H7 (cell line): ENCODE measurements at places on chromosomes 1 and 21. TPM values are rescaled to one million over a fixed set of nuclear protein-coding genes. Genes with fewer than 3 reads are reported as not detected.

- DNase-seq = no peak
Observed at GRCh38 chr1:169100208-169100607, 6.3 kb upstream of the ATP1B1 start.

DNA sequence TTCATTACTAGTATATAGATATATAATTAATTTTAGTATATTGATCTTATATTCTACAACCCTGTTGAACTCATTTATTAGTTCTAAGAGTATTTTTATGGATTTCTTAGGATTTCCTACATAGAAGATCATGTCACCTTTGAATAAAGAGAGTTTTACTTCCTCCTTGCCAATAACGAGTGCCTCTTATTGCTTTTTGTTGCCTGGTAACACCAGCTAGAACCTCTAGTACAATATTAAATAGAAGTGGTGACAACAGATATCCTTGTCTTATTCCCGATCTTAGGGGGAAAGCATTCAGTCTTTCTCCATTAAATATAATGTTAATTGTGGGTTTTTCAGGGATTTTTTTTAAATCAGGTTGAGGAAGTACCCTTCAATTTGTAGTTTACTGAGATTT is 40.8 kb downstream of the WNT2B start:
- no peak for DNase-seq

- DNase-seq = no peak
Observed at GRCh38 chr1:52916241-52916975, 5.1 kb downstream of the ECHDC2 start.

DNA sequence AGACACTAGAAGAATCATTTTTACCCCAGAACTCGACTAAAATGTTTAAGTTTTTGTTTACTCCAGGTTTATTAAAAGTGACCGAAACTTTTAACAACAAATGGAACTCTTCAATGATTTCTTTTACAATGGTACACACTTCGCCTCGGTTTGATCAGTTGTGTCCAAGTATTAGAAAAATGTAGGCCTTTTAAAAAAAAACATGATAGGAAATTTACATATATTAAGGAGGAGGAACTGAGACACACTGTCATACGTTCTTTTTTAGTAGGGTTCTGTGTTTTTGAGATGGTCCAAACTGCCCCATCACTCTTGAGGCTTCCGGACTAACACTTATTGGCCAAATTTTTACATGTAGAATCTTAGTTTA is 1.3 kb downstream of the PRDM2 start:
- no peak for DNase-seq

GRCh38 chr21:44547656-44548331 is 3.5 kb downstream of the KRTAP10-2 start:
- DNase-seq = peak; percentile 43

- no peak for DNase-seq
Observed at GRCh38 chr1:42427240-42427639, 28.6 kb downstream of the ZMYND12 start.

DNA sequence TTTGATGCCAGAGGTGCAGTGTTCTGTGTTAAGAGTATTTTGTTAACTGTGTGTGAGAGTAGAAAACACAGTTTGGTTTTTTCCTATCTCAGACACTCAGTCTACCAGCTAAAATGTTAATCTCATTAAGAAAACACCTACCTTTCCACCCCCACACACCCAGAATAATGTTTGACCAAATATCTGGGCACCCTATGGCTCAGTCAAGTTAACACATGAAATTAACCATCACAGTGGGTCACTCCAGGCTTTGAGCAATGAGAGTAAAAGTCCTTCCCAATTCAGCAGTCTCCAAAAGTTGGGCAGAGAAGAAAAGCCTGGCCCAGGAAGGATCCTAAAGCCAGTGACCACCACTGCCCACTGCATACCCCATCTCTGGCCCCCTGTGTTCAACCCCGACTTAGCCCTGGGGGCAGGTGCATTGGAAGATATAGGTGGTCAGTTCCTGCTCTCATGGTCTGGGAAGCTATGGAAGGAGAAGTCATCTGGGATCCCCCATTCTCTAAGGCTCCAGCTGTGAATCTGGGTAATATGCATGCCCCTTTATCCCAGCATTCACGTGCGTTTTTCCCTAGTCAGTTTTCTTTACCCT is 50.2 kb upstream of the CSF3R start:
- DNase-seq = no peak

The RORC gene
- 0.18 and 0.42 TPM in 2 replicates for total RNA-seq

The OR2G6 gene
- total RNA-seq = not detected in 2 replicates

The ARHGAP29 gene
- 5.4 and 5.6 TPM in 2 replicates for total RNA-seq

The OPRD1 gene
- 0.52 and 0.81 TPM in 2 replicates for total RNA-seq

DNA sequence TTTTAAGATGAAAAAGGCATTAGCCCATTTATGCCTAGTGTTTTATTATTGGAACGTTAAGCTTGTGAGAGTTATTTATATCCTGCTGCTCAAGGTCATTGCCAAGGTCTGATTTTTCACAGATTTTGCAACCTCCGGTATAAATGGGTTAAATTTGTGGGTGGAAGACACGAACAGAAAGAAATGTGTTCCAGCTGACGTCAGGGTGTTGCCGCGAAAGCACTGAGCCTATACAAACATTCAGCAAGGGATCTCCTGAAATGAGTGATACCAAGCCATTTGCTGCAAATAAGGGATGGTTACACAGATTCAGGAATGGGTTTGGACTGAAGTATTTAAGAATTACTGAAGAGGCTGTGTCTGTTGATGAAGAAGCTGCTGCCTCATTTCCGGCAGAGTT is 32.2 kb downstream of the TMED5 start:
- no peak for DNase-seq

DNA sequence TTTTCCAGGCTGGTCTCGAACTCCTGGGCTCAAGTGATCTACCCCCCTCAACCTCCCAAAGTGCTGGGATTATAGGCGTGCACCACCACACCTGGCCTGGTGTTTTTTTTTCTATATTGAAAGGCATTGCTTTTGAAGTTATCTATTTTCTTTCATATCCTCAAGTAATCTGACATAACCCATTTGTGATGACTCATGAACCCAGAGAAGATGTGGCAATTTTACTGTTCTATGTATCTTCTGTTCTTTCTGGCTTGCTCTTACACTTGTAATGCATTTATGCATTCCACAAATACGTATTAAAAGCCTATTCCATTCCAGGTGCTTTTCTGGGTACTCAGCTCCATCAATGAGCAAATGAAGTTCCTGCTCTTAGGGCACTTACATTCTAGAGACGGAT is 29.9 kb upstream of the ERRFI1 start:
- DNase-seq = no peak

DNA sequence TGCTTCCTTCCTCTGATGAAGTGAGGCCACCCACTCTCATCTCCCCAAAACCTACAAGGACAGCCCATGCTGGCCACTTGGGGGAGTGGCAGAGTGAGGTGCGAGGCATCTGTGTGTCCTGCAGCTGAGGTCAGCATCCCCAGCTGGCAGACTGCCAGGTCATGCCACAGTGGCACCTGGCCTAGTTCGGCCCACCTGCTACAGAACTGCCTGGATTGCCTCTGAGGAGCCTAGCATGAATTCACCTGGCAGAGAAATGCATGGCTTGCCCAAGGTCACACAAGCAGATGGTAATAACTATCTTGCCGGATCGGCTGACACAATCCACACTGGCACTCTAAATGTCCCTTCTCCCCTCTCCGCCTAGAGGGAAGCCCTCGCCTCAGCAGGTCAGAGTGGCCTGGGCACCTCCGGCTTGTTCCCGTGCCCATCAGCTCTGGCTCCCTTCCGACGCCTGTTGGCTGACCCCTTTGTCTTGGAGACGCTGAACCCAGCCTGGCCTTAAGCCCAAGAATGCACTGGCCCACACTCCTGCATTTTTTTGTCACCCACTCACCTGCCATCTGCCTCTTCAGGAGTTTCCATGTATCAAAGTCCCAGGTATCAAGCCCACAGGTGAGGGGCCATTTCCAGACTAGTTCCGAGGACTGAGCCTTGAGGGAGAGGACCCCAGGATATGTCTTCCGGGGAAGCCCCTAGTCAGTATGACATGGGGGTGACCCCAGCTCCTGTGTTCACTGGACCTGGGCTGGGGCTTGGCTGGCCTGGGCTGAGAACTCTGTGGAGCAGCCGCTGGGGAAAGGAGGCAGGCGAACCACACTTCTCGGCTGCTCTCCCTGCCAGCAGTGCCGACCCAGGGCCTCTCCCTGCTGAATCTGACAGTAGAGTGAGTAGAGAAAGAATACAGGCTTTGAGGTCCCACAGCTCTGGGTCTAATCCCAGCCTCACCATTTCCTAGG is 21.7 kb downstream of the ECE1 start:
- DNase-seq = no peak

DNA sequence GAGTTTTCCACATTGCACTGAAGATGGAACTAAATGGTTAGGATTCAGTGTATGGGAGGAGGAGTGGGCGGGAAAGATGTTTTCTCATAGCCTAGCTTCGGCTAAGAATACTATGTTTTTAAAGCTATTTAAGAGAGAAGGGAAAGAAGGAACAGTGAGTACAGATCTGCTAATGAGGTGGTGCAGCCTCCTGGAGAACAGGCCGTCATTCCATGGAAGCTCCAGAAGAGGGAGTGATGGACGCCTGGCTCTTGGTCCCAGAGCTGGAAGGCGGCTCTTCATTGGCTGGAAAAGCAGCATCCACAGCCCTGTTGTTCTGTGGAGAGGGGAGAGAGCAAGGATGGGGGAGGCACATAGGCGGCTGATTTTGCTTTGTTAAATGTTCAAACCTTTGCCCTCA is 6.9 kb downstream of the CAMK1G start:
- peak; percentile 69 for DNase-seq

The RGS13 gene
- total RNA-seq = not detected in 2 replicates

GRCh38 chr1:221834698-221835513 is 93.0 kb upstream of the DUSP10 start:
- peak; percentile 3 for DNase-seq

The PODN gene
- total RNA-seq = not detected in 2 replicates

- no peak for DNase-seq
Observed at GRCh38 chr1:196376630-196377328, 231.5 kb downstream of the KCNT2 start.

GRCh38 chr1:94011709-94012595 is 102.7 kb upstream of the GCLM start:
- DNase-seq = peak; percentile 57

- DNase-seq = peak; percentile 86
Observed at GRCh38 chr1:228236744-228237143, 28.9 kb downstream of the OBSCN start.

DNA sequence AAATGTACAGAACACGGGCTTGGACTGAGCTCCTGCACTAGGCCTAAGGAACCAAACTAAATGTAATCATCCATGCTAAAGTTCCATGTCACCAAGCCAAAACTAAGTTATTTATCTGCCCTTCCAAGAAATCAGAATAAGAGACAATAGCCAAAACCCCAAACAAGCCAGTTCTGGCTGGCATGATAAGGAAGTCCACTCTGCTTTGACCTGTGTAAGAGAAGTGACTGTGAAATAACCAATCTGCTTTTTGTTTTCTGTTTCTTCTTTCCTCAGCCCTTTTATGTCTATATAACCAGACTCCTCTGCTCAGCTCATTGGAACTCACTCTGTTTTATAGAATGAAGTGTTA is 15.1 kb downstream of the PLPPR5 start:
- no peak for DNase-seq

DNA sequence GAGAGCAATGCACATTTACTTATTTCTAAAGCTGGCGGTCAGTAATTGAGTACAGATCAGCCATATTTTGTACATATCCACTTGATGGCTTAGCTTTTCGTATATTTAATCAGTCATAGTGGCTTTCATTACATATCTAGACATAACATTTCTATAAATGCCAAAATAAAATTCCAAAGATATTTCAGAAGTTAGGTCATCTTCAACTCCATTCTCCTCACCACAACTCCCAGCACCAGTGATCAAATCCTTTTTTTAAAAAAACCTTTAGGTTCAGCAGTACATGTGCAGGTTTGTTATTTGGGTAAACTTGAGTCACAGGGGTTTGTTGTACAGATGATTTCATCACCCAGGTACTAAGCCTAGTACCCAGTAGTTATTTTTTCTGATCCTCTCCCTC is 53.9 kb upstream of the GNG4 start:
- no peak for DNase-seq

DNA sequence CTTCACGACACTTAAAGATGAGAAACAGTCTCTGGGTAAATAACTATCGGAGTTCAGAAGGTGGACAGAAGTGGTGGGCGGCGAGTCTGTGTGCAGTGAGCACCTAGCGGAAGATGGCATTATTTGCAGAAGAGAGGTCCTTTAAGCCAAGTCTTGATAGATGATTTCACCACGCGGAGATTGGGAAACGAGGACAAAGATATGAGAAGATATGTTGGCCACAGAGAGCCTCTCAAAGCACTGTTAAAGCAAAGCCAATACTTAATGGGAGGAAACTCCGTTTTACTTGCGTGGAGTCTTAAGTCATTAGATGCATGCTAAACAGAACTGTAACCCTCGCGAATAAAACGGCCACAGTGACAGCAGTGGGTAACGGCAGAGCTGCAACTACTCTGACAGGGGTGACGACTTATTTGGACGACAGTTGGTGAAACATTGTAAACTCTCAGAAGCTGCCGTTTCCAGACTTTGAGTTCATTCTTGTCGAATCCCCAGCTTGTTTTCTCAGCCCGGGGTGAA is 577 bp upstream of the CEP350 start:
- no peak for DNase-seq

- DNase-seq = peak; percentile 17
Observed at GRCh38 chr1:43430831-43431230, 22.9 kb downstream of the HYI start.

DNA sequence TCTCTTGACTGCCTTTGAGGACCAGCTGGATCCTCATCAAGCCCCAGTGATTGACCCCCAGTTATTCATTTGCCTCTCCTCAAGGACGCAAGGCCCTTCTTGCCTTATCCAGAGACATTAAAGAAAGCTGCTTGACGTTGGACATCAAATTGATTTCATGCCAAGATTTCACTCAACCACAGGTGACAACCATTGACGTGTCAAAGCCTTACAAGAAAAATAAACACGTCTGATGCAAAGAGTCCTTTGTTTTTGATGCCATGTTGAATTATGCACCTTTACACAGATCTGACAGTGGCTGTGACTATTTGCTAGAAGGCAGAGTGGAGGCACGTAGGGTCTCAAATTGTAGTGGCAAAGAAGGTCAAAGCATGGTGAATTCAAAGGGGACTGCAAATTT is 666.2 kb upstream of the CAMK1G start:
- no peak for DNase-seq

The LDLRAD1 gene
- total RNA-seq = not detected in 2 replicates

DNA sequence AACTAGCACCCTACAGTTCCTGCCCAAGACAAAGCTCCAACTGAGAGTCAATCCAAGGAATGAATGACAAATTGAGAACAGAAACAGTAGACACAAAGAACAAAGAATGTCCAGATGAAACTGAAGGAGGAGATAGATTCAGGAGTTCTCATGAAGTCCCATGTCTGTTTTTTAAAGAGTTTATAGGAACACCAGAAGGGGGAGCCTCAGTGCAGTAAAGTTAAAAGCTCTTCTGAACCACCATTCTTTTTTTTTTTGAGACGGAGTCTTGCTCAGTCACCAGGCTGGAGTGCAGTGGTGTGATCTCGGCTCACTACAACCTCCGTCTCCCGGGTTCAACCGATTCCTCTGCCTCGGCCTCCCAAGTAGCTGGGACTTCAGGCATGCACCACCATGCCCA is 323.6 kb downstream of the MRPL39 start:
- peak; percentile 1 for DNase-seq

The IFI44 gene
- not detected in 2 replicates for total RNA-seq

- no peak for DNase-seq
Observed at GRCh38 chr21:35032474-35033263, 16.4 kb downstream of the RUNX1 start.

- DNase-seq = peak; percentile 87
Observed at GRCh38 chr1:14598498-14599182, at the start of gene KAZN. Gene KAZN, plus strand, starts transcription at chr1:14598685.

The FCAMR gene
- not detected in 2 replicates for total RNA-seq
